Tibial nerve (tissue), 4 donors: ENCODE measurements at places on chromosomes 6 and 20. TPM values are rescaled to one million over a fixed set of nuclear protein-coding genes. Genes with fewer than 3 reads are reported as not detected.

DNA sequence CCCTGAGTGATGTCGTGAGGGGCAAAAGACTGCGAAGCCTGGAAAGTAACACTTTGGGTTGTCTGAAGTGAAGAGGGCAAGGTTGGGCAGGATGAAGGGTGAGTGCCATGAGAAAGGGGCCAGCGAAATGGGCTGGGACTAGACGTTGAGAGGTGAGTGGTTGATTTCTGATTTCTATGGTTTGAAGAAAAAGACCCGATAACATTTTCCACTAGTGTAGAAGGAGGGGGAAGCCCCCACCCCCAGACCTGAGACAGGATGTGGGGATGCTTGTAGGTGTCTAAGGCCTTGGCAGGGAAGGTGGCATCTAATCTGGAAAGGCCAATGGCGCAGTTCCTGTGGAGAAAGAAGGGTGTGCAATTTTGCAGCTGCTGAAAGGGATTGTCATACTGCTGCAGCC lies 25.3 kb upstream of the KIF3B start:
- DNase-seq = no peak

DNA sequence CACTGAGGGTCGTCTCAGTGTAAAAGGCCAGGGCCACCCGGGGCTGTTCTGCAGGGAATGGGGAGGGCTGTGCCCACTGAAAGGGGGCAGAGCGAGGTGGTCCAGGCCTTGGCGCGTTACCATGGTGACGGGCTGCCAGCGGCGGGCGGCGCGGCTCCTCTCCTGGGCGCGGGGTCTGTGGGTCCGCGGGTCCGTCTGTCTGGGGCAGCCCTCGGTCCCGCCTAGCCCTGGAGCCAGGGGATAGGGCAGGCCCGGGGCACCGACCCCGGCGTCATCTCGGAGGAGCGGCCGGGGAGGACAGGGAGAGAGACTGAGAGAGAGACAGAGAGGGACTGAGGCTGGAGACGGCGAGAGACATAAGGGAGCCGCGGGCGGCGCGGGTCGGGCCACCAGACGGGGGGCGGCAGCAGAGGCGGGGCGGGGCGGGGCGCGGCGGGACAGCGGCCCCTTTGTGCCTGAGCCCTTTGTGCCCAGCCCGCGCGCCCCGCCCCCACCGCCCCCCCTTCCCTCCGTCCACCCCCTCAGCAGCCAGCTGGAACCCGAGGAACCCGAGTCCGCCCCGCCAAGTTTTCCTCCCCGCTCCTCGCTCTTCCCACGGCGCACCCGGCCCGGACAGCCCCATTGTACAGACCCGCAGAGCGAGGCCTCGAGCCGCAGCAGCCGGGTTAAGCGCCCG lies at the start of gene KIAA1755:
KIAA1755 (minus strand) TSS at position 358 of the 676 bp plus-strand sequence; CDS start at position 123, 235 bp downstream.
- no peak for DNase-seq

The TMEM200A gene
- 5.7 TPM for total RNA-seq

- DNase-seq = no peak
Measured at GRCh38 chr6:160106701-160107100, 14.9 kb upstream of the SLC22A1 start.

DNA sequence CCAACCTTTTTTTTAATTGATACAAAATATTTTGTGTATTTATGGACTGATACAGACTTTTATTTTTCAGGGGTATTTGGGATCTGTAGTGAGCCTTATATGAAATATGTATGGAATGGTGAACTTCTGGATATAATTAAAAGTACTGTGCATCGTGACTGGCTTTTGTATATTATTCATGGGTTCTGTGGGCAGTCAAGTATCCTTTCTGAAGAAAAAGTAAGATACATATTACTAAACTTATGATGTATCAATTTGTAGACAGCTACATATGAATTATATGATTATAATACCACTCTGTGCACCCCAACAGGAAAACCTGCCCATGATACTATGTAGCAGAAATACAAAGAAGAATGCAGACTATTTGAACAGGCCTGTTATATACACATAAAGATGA lies 47.2 kb downstream of the FIG4 start:
- no peak for DNase-seq

The DZANK1 gene
- 1.6 TPM for total RNA-seq

GRCh38 chr6:73637404-73637803 lies 16.4 kb downstream of the SLC17A5 start:
- no peak for DNase-seq

GRCh38 chr6:111736005-111736608 lies 130.4 kb upstream of the TRAF3IP2 start:
- no peak for DNase-seq

DNA sequence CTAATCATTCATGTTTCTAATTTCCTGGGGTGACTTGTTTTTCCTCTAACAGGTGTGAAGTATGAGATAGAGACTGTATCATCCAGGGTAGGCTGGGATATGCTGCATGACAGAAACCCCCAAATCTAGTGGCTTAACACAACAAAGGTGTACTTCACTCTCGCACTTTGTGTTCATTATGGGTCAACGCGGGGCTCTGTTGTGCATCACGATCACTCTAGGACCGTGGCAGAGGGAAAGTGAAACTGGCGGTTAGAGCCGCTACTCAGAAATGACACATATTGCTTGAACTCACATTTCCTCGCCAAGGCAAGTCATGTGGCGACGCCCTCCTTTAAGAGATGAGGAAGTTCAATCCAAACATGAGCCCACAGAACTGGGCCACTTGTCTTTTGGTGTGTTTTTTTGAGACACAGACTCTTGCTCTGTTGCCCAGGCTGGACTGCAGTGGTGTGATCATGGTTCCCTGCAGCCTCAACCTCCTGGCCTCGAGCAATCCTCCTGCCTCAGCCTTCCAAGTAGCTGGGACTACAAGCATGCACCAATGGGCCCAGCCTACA lies 41.3 kb downstream of the PCNA start:
- DNase-seq = peak; percentile 24

- no peak for DNase-seq
Measured at GRCh38 chr6:19408331-19408730, 428.8 kb upstream of the ID4 start.

DNA sequence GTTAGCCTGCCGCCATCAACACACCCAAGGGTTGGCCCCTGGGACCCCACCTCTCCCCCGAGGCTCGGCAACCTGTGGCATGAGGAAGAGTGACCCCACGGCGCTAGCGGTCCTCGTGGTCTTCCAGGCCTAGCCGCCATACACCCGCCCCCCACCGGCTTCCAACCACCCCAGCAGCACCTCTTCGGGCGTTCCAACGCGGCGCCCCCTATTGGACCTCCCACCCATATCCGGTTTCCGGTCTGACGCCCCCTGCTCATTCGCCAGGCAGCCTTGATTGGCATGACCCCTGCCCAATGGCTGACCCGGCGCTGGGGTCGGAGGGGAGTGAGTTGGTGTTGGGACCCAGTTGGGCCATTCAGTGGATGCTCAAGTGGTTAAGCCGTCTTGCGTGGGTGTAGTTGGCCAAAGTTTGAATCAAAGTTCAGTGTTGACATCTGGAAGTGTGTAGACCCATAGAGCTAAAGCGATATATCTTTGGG lies at the start of gene GNAS-AS1:
GNAS-AS1 (minus strand) TSS at position 210 of the 482 bp plus-strand sequence.
- peak; percentile 43 for DNase-seq

DNA sequence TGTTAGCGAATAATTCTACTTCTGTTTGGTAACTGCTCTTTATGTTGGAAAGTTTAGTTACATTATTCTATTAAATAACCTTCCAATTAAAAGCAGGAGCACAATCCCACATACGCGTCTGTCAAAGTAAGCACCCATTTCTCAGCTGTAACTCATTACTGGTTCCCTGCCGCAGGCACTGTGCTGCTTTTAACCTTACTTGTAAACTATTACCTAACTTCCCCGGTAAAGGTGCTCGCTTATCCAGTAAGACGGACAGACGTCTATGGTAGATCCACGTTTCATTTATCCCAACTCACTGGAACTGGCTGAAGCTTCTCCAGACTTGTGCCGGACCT lies 529 bp upstream of the ENPP4 start:
- no peak for DNase-seq

The EDN3 gene
- total RNA-seq = not detected

DNA sequence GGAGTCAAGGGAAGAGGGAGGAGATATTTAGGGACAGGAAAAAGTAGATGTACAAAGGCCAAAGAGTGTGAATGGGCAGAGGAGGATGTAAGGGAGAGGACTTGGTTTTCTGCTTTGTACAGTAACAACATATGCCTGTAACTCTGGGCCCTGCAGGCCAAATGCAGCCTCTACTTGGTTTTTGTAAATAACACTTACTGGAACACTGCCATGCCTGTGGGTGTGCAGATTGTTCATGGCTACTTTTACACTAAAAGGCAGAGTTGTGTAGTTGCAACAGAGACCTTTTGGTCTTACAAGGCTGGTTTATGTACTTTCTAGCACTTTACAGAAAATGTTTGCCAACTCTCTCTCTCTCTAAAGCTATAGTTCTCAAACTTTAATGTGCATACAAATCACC lies 157.1 kb downstream of the PHACTR1 start:
- no peak for DNase-seq

DNA sequence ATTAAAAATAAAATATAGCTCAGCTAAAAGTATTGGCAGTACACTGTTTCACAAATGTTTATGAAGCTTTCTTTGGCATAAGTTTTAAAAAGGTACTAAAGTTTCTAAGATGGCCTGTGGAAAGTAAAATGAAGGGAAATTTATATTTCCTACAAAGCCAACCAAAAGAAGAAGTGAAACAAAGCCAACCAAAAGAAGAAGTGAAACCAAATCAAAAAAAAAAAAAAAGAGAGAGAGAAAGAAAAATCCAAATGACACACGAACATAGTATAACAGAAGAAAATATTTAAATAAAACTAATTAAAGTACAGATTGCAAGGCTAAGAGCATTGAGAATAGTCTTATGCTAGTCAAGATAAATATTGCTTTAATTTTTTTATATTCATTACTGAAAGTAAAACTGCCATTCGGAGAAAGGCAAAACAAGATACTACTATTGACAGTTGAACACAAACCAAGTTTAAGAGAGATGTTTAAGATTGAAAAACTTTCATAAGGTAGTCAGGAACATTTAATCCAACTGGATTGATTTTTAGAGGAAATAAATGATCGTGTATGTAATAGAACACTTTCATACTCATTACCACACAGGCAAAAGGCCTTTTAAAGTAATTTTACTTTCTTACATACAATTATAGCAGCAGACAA lies 12.8 kb upstream of the KHDRBS2 start:
- DNase-seq = no peak

DNA sequence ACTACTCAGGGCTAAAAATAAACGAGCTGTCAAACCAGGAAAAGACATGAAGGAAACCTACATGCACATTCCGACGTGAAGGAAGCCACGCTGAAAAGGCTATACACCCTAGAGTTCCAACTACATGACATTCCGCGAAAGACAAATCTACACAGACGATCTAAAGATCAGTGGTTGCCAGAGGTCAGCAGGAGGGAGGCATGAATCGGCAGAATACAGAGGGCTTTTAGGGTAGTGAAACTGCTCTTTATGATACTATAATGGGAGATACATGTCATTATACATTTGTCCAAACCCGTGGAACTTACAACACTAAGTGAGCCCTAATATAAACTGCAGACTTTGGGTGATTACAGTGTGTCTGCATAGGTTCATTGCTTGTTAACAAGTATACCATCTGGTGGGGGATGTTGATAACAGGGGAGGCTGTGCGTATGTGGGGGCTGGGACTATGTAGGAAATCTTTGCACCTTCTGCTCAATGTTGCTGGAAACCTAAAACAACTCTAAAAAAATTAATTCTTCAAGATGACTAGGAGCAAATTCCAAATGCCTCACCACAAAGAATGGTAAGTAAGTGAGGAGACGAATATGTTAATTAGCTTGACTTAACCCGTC lies 132.2 kb upstream of the CDH4 start:
- no peak for DNase-seq

- no peak for DNase-seq
Measured at GRCh38 chr20:20489054-20489453, 121.2 kb downstream of the INSM1 start.

The DOK5 gene
- 5.3 TPM for total RNA-seq

The ZSCAN31 gene
- 6.3 TPM for total RNA-seq

GRCh38 chr20:46640536-46641311 lies 10.5 kb downstream of the SLC13A3 start:
- no peak for DNase-seq

The ULBP2 gene
- not detected for total RNA-seq

DNA sequence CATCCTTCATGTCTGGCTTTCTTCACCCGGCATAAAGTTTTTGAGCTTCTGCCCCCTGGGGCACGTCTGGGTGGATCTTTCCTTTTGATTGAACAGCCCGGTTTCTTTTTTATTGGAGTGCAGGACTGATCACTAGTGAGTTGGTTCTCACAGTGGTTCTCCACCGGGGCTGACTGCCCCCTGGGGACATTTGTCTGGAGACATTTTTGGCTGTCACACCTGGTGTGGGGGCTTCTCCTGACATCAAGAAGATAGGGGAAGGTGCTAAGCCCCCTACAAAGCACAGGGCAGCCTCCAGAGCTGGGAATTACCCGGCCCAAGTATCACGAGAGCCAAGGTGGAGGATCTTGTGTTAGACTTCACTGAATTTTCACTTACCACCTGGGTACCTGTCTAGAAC lies 25.7 kb upstream of the IRF4 start:
- no peak for DNase-seq

DNA sequence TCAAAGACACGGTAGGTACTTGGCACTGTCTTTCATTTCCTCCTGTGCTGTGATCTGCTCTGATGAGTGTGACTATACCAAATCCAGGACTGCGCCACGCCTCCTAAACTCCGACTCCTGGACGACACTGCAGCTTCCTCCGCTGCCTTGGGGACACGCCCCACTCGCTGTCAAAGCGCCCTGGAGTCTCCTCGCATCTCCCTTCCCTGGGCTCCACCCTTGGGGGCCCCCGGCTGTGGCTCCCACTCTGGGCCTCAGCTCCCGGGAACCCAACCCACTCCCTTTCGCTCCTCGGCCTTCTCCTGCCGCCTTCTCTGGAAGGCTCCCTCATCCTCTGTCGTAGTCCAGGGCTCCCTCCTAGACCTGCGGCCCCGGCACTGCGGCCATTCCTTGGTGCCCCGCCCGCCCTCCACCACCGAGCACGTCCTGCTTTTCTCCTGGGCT lies 61.2 kb downstream of the RSPH3 start:
- DNase-seq = no peak

DNA sequence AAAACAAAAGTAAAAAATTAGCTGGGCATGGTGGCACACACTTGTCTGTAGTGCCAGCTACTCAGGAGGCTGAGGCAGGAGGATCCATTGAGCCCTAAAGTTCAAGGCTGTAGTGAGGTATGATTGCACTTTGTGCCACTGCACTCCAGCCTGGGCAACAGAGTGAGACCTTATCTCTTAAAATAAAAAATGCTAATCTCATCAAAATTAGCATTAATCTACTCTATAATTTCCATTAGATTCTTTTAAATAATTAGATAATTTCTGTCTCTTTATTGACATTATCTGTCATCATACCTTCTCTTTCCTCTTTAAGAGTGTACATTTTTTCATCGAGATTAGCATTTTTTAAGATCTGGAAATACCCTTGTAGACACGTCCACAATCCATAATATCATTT lies 48.0 kb downstream of the PHACTR3 start:
- DNase-seq = no peak

The PM20D2 gene
- total RNA-seq = 22.8 TPM

- DNase-seq = no peak
Measured at GRCh38 chr20:8602389-8603116, 466.3 kb upstream of the PLCB4 start.

DNA sequence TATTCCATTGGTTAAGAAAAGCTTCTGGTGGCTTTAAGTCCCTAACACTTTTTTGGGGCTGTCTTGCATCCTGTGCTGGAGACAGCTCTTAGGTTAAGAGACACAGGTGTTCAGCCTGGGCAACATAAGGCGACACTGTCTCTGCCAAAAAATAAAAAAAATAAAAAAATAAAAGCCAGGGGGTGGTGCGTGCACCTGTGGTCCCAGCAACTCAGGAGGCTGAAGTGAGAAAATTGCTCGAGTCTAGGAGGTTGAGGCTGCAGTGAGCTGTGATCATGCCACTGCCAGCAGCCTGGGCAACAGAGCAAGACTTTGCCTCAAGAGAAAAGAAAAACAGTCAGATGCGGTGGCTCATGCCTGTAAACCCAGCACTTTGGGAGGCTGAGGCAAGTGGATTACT lies 55.6 kb upstream of the ZMYND8 start:
- DNase-seq = no peak
